Activated T-cell treated with anti-CD3 and anti-CD28 coated beads, Interleukin-2, amount 50 U/mL, for 72 hours (primary cell): ENCODE measurements at places on chromosomes 5 and 9. TPM values are rescaled to one million over a fixed set of nuclear protein-coding genes. Genes with fewer than 3 reads are reported as not detected.
A peak's percentile ranks its signal among the peaks of the same experiment; 100 is the strongest.

- DNase-seq, result peak; percentile 72
Observed at GRCh38 chr5:172713113-172713808, 57.7 kb downstream of the DUSP1 start.

ALDH1A1 gene
- not detected for total RNA-seq

- no peak for DNase-seq
Observed at GRCh38 chr9:114289106-114289505, 33.8 kb upstream of the ORM1 start.

PCDHAC2 gene
- total RNA-seq, result not detected

DNA sequence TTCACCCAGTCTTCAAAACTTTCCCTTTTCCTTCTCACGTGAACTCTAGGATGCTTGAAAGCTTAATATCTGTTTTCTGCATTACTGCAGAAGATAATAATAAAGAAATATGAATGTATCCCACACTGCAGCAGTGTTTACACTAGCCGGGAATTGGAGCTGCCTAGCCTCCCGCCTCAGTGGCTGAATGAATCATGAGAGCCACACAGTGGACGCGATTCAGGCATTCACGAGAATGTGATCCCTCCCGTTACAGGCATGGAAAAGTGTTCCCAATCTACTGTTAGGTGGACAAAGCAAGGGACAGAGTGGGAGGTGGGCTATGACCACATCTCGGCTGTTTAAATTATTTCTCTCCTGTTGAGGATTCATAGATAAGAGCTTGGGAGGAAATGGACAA lies 69.4 kb upstream of the CTSL start:
- DNase-seq, result no peak

- DNase-seq, result no peak
Observed at GRCh38 chr9:75085640-75086039, 2.3 kb downstream of the NMRK1 start.

SLC34A1 gene
- total RNA-seq, result 0.21 TPM

C1QTNF3 gene
- total RNA-seq, result 5.1 TPM

DNA sequence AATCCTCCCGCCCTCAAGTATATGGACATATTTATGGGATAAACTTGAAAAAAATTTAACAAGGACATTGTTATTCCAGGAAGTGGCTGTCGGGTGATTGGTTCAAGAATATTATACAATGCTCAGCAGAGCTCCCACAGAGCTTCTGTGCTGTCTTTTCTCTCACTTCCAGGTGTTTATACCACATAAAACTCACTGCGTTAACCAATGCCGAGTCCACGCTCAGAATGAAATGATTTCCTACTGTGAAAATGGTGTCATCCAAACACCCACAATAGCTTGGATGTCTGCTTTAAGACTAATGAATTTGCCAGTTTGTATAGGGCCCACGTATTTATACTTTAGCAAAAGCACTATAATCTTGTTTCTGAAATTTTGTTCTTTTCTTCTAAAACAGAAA lies 368.2 kb downstream of the NDUFS4 start:
- no peak for DNase-seq

GRCh38 chr5:172441262-172441751 lies 13.0 kb downstream of the SH3PXD2B start:
- DNase-seq, result no peak

GRCh38 chr5:169550227-169550626 lies 33.3 kb upstream of the SPDL1 start:
- no peak for DNase-seq

ABLIM3 gene
- total RNA-seq, result 0.14 TPM

TLX3 gene
- not detected for total RNA-seq

GRCh38 chr5:39379693-39380092 lies 15.4 kb upstream of the C9 start:
- DNase-seq, result no peak

BTNL3 gene
- 0.10 TPM for total RNA-seq

SCGB3A2 gene
- total RNA-seq, result not detected

- DNase-seq, result no peak
Observed at GRCh38 chr5:95026718-95027117, 258.2 kb downstream of the MCTP1 start.

DNA sequence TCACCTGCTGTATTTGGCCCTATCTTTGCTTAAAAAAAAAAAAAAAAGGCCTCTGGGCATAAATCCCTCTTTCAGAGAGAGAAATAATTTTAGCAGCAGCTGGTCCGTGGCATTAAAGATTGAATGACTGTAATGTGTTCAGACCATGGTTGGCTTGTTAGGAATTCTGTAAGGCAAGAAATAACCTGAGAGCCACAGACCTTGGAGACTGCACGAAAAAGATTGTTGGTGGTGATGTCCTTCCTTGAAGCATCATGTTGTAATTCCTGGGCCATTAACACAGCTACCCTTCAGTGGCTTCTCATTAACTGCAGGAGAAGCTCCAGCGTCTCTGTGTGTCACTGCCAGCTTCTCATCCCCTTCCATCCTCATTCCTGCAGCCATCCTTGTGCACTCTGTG lies 79.0 kb downstream of the SGCD start:
- no peak for DNase-seq

GRCh38 chr9:122218935-122219855 lies 9.6 kb downstream of the LHX6 start:
- DNase-seq, result no peak

PCDH1 gene
- total RNA-seq, result 0.25 TPM

DNA sequence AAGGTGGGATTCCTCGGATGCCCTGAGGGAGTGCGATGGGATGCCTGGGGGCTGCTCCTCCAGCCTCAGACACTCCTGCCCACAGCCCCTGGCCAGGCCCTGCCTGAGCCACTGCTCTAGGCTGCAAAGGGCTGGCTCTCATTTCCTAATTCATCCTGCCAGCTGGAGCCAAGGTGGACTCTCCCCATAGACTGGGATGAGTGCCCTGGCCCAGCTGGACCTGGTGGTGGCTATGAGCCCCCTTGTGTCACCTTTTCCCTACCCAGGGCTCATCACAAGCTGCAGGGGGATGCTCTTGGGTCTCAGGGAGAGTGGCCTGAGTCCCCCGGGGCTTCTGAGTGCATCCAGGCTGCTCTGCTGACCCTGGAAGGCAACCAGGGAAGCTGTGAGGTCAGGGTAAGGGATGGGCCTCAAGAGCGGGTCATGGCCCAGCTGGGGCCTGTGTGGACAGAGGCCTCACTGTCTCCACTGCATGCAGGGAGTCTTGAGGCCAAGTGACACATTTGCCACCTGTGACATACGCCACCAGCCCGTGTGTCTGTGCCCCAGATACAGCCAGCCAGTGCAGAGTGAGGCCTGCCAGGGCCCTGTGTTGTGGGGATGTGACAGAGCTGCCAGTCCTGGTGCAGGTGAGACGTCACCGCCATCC lies 102.7 kb upstream of the IER5L start:
- DNase-seq, result no peak

- peak; percentile 53 for DNase-seq
Observed at GRCh38 chr9:136399176-136400037, 563 bp downstream of the SNAPC4 start.

GABBR2 gene
- not detected for total RNA-seq

- no peak for DNase-seq
Observed at GRCh38 chr9:121871431-121872025, 220.1 kb downstream of the DAB2IP start.

GRCh38 chr5:89972901-89973300 lies 436.7 kb downstream of the CETN3 start:
- no peak for DNase-seq

DNA sequence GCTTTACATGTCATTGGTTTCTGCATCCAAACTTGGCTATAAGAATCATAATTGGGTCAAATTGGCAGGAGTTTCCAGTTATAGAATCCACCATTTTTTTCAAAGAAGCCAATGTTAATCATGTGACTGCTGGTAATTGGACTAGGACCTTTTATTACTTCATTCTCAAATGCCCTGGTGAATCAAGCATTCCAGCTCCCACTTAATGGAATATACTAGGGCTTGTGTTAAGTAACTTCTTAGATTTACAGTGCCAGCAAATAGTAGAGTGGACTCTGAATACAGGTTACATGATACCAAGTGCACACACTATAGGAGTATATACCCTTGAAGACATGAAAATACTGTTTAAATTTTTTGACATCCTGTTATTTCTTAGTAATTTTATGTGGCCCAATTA lies 96.7 kb downstream of the NUDT12 start:
- DNase-seq, result no peak

GRCh38 chr9:38417003-38417945 lies 7.0 kb downstream of the IGFBPL1 start:
- DNase-seq, result peak; percentile 63

HACD4 gene
- 3.3 TPM for total RNA-seq

DNA sequence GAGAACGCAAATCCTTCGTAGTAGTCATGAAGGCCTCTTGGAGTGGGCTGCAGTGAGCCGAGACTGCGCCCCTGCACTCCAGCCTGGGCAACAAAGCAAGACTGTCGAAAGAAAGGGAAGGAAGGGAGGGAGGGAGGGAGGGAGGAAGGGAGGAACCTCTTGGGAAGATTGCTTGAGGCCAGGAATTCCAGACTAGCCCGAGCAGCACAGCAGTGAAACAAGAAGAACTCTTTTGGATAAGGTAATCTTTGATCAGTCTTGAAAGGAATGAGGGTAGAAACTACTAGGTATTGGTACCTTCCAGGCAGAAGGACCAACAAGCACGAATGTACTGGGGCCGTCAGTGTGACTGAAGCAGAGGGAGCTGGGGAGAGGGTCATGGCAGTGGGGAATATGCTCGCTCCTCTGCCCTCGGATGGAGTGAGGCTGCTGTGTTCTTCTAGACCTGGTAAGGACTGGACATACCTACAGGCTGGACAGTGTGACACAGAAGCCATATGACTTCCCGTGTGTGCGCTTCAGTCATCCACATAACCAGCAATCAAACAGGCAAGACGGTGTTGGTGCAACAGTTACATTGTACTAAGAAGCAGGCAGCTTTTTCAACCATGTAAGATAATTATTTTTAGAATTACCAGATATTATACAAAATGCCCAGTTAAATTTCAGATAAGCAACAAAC lies 45.2 kb downstream of the P4HA2 start:
- no peak for DNase-seq

DNA sequence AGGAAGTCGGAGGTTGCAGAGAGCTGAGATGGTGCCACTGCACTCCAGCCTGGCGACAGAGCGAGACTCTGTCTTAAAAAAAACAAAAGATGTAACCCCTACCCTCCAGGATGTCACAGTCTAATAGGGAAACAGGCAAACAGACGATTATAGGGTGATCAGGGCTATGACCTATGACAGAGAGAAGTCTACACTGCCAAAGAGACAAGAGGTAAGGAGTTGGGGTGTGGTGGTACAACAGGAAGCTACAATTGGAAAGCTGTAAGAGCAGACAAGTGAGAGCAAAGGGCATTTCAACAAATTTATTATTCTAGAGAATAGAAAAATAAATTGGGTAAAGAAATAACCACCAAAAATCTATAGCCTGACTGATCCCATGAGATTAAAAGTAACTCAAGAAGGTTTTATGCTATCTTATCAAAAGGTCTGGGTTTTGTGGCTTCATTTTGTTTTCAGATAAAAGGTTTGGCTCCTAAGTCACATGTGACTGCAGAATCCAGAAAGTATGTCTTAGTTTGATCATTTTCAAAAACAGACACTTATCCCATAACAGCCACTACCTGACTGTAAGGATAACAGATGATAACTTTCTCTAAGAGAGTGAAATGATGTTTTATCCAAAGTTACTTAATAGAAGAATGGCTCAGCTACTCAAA lies 7.3 kb downstream of the CDC26 start:
- no peak for DNase-seq

DNA sequence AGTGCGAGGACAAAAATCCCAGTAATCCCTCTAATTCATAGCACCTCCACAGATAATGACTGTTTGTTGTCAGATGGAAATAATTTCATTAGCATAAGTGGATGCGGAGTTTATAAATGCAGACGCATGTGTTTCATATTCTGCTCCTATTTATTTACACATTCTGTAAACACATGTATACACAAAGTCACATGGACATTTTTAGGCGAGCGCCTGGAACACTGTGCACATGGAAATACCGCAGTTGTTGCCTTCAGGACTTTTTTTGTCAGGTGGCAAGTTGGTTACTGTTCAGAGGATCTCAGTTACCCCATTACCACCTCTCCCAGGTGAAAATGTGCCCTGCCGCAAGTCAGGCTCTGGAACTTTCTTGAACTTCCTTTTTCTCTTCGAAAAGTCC lies 40.3 kb upstream of the FBP1 start:
- DNase-seq, result no peak

GRCh38 chr5:153525536-153525935 lies 35.1 kb downstream of the GRIA1 start:
- no peak for DNase-seq

DDX41 gene
- 117 TPM for total RNA-seq

GRCh38 chr9:97981846-97982682 lies 1.1 kb upstream of the ANP32B start:
- no peak for DNase-seq

NEUROG1 gene
- not detected for total RNA-seq

GRCh38 chr9:125694478-125694877 lies 12.5 kb downstream of the MAPKAP1 start:
- no peak for DNase-seq

DNA sequence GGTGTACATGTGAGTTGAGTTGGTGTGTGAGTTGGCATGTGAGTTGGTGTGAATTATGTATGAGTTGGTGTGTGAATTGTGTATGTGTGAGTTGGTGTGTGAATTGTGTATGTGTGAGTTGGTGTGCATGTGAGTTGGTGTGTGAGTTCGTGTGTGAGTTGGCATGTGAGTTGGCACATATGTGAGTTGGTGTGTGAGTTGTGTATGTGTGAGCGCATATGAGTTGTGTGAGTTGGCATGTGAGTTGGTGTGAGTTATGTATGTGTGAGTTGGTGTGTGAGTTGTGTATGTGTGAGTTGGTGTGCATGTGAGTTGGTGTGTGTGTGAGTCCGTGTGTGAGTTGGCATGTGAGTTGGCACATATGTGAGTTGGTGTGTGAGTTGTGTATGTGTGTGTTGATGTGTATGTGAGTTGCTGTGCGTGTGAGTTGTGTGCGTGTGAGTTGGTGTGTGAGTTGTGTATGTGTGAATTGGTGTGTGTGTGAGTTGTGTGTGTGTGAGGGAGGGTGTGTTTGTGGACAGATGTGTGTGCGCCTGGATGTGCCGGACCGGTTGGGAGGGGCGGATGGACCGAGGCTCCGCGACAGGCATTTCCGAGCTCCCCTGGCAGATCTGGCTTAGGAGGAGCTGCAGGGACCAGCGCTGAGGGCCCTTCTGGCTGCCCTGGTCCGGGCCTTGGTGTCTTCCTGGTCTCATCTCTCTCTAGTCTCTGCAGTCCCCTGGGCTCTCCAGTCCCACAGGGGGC lies 162.5 kb upstream of the IER5L start:
- no peak for DNase-seq
